ENCODE measurements at places on chromosomes 3 and 15.

DNA sequence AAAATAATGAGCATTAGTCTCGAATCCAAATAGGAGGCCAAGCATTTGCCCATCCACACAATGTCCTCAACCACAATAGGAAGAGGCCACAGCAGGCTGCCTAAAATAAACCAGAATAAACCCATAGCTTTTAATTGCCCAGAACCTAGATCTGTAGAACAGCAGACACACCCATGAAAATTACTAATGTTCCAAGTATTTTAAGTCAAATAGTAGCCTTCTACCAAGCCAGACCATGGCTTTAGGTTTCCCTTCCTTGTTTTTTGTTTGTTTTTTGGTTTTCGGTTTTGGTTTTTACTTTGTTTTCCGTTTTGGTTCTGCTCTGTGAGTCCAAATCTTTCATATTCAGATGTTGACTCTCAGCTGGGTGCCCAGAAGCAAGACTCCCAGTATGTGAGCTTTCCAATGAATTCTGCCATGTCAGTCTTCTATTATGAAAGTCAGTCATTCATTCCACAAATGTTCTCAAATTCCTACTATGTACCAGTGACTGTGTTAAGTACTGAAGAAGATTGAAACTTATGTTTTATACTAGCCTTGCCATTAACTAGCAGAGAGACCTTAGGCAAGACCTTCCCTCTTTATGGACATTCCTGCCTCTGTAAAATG lies 57.8 kb upstream of the BOC start:
- no peak for DNase-seq

DNA sequence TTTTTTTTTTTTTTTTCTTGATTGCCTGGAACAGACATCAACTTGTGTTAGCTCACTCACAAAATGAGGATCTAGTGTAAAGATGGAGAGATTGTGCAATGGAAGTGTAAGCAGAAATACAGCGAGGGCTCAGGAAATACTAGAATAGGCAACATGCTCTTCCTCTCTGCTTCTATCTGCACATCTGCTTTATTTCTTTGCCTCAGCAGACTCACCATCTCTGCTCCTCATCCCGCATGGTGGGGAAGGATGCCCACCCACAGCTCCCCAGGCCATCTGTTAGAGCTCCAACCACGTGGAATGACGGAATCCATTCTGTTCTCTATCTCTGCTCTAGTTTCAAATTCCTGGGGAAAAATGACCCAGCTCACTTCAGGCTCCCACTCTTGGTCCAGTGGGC lies 128.0 kb upstream of the ADAMTS9 start:
- no peak for DNase-seq

DNA sequence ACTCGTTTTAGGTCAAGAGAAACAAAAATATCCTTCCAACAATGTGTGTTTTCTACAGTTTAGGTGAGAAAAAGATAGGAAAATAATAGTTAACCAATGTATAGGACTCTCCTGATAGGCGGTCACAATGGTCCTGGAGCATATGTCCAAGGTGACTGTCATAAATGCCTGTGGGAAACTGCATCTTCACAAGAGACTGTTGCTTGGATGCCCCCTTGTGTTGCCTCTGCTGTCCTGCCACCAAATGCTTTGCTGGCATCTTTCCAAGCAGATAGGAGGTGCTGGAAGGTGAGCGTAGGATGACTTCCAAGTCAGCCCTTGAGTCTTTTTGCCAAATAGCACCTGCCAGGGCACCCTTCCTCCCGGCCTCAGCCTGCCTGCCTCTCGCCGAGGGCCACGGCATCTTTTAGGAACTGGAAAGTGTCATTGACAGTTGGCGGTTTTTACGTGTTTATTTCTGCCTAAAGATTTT lies 24.1 kb upstream of the SACM1L start:
- DNase-seq = no peak

GRCh38 chr3:32240159-32240545 lies 1.7 kb downstream of the CMTM8 start:
- DNase-seq = no peak

- no peak for DNase-seq
Observed at GRCh38 chr3:5809586-5810246, 622.2 kb downstream of the EDEM1 start.

GRCh38 chr15:92048739-92049138 lies 195.2 kb downstream of the SLCO3A1 start:
- DNase-seq = no peak

- no peak for DNase-seq
Observed at GRCh38 chr3:149621218-149622005, 36.4 kb downstream of the WWTR1 start.

DNA sequence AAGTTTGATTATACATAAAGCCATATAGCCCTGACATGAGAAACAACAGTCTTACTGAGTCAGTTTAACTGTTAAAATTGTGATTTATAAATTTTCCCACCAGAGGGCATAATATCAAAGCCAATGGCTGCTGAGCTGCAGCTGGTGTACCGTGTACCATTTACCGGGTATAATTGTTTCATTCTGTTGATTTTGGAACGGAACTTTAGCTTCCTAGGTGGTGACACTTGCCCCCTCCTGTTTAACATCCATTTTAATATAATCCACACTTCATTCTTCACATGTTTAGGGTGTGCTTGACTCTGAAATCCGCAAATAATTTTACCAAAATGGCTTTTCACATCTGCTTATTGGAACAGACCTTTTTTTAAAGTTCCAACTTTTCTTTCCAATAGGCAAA lies 72.8 kb downstream of the SLC9A9 start:
- no peak for DNase-seq

DNA sequence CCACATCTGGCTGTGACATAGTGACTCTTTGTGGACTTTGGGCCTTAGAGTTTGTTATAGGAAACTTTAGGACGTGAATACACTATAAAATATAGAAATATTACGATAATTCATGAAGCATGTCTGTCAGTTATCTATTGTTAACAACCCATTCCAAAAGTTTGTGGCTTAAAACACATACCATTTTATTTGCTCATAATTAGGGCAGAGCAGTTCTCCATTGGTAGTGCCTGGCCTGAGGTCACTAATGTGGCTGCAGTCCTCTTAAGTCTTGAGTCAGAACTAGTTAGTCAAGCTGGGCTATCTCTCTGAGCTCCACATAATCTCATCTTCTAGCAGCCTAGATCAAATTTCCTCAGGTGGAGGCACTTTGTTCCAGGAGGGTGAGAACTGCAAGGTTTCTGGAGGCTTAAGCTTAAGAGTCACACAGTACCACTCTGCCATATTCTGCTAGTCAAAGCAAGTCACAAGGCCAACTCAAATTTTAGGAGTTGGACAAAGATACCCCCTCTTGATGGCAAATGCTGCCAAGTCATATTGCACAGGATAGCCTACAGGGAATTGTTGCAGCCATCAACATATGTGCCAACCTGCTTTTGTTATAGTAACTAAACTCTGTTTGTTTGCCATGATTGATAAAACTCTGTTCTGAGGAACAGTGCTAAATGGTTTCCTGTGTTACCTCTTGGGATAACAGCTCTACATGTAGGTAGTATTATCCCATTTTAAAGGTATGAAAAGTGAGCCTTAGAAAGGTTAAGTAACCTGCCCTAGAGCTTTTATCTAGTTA lies 8.7 kb downstream of the ATXN7 start:
- DNase-seq = no peak

DNA sequence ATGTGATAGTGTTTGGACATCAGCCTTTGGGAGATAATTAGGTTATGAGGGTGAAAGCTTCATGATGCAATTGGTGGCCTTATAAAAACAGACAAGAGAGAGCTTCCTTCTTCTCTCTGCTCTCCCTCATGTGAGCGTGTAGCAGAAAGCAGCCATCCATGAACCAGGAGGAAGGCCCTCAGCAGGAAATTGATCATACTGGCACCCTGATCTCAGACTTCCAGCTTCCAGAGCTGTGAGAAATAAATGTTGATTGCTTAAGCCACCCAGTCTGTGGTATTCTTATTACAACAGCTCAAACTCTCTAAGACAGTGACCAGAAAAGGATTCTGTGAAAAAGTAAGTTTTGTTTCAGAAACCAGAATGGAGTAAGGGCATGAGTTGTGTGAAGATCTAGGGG lies 13.3 kb downstream of the STAC start:
- DNase-seq = no peak

DNA sequence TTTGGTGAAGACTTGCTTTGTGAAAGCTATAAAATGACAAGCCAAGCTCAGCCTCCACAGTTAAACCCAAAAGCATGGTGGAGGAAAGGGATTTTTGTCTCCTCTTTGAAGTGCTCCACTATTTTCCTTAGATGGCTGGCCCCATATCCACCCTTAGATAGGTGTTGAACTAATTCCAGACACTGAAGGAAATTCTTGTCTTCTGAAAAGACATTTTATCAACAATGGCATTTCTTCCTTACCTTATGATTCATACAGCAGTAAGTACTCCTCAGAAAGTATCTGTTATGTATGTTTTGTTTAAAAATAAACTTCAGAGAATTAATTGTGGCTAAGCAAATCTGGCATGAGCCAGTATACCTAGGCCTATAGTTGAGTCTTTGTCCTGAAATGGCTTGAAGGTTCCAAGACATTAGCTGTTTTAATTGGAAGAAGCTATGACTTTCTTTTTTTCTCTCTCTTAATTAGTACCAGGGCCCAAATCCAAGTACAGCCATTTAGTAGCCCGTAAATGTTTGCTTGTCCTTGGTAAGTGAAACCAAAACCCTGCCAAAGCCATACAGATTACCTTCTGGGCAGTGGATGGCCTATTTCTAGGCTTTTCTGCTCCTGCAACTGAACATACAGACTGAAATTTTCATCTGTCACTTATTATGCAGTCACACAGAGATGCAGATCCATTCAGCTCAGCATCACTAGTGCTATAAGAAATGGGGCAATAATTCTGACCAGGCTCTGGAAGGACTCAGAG lies 5.1 kb upstream of the BFSP2 start:
- no peak for DNase-seq

DNA sequence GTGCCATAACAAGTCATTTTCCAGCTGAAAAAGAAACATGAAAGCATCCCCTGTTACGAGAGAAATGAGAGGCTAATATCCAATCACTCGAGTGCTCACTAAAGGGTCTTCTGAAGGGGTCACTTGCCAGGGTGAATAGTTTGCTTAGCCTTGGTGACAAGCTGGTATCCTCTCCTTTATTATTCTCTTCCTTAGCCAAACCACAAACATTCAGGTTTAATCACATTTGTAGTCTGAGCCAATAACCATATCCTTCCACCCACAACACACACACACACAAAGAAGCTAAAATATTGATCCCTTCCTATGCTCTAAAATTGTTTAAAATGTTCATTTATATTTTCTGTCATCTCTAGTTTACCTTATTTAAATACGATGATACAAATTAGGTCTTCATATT lies 240.5 kb upstream of the TMCO5A start:
- DNase-seq = no peak

DNA sequence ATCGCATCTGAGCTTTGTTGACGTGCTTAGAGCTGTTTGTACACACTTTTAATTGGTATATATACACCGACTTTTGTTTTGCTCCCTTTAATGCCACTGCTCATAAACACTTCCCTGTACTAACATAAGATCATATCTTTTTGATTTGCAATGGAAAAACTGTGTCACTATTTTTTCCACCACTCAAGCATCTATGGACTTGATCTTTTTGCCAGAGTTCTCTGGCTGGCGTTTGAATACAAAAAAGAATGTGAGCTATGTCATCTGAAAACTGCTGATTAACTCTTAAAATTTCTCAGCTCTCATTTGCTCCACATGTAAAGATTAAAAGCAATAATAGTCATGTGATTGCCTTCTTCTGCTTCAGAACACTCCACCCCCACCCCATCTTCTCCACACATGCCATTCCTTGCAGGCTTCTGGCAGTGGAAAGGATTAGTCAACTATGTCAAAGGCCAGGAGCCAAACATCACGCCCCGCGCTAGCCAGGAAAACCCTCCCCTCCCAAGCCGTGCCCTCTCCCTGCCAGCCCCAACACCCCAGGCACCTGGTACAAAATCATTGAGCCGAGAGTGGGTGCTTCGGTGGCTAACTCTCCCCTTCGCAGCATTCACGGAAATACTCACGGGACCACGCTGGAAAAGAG lies 123.4 kb upstream of the MEF2A start:
- DNase-seq = no peak

DNA sequence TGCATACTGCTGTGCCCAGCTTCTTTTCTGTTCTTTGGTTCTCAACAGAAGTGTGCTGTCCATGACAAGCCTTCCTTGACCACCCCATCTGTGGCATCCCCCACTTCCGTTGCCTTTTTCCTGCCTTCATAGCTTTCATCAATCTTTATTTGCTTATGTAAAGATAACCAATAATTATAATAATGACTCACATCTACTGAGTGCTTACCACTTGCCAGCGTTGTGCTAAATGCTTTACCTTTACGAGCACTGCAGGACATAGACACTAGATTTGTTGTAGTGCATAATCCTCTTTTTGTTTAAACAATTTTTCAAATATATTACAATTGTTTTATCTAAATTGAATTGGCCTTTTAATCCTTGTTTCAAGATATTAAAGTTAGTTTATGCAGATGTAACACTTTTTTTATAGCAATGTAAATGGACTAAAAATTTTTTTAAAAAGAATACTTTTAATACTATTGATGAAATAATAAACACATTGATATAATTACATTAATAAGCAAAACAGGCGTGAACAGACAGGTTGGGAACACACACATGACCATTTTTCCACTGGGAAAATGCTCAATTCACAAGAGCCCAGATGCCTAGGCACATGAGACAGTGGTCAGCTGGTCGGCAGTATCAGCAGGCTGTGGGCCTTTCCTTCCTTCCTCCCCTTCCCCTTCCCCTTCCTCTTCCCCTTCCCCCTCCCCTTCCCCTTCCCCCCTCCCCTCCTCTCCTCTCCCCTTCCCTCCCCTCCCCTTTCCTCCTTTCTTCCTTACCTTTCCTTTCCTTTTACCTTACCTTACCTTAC lies 42.5 kb downstream of the TRAK1 start:
- no peak for DNase-seq

GRCh38 chr3:33173672-33174071 lies 44.9 kb downstream of the SUSD5 start:
- no peak for DNase-seq

- no peak for DNase-seq
Observed at GRCh38 chr3:164352991-164353390, 725.3 kb downstream of the SI start.

- no peak for DNase-seq
Observed at GRCh38 chr15:41292521-41292920, 39.9 kb downstream of the OIP5 start.

DNA sequence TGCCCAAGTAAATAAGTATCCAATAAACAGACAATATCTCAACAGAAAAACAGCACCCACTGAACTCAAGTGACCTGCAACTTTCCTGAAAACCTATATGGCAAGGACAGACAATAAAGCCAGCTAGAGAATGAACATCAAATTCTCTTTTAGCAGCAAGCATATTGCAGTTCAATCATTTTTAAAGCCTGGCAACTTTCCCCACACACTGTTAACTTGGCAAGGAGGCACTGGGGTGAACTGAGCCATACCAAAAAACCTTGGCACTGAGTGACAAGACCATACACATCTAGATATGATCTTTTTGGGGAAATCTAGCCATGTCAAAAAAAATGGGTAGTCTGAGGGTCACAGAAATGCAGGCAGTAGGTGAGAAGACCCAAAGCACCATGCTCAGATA lies 174.6 kb downstream of the STT3B start:
- no peak for DNase-seq

- DNase-seq = no peak
Observed at GRCh38 chr3:76063811-76064210, 278.5 kb upstream of the ZNF717 start.
